ENCODE measurements at places on chromosomes 11 and 22. TPM values are rescaled to one million over a fixed set of nuclear protein-coding genes. Genes with fewer than 3 reads are reported as not detected.
A peak's percentile ranks its signal among the peaks of the same experiment; 100 is the strongest.

Gene SNX32
- 2.9 TPM for total RNA-seq

DNA sequence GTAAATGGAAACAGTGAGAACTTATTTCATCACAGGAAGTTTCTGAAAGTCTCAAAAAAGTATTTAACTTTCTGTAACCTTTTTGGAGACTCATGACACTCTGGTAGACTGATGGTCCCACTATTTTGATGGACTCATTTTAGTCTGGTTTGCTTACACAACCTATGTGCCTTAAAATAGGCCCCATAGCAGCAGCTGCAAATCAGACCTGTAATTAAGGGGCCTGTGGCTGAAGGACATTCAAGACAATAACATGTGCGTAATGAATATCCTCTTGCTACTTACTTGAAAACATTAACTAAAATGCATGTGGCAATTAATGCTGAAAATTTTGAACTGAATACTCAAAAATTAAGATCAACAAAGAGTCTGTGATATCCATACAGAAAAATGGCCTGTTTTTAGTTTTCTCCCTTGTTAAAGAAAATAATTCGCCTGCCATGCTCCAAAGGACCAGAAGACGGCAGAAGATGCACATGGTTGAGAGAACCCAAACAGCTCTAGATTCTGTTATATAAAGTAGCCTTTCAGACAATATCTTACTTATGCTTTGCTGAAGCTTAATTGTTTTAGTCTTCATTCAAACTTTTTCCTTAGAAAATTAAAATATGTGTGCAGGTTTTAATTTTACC lies 568.5 kb downstream of the KCNA4 start:
- no peaks in the 10 kb centered on the region for H3K36me3 ChIP-seq
- no peaks in the 10 kb centered on the region for H3K27me3 ChIP-seq
- H3K27ac ChIP-seq, result no peak overlapping the region
- H3K4me1 ChIP-seq, result no peaks in the 10 kb centered on the region

DNA sequence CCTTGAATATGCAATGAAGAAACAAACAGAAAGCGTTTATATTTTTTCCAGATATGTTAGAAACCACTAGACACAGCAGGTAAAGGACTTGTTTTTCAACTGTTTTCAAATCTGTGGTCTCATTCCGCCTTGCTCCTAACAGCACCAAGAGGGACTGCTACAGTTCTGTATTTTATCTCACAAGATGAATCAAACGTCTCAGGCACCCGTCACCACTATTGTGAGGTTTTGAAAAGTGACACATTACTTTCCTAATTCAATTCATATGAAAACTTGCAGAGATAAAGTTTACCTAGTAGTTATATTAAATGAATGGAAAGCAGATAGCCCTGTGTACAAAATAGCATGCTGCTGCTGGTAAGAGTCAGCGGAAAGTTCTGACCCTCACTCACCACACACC lies 386.3 kb downstream of the ETS1 start:
- H3K4me1 ChIP-seq, result peaks cover 29% of the 10 kb centered on the region
- H3K27me3 ChIP-seq, result no peaks in the 10 kb centered on the region
- H3K36me3 ChIP-seq, result no peaks in the 10 kb centered on the region
- no peak overlapping the region for H3K27ac ChIP-seq

- DNase-seq, result no peak
- no peaks in the 10 kb centered on the region for H3K27me3 ChIP-seq
- peak overlapping the region; percentile 76 for H3K4me3 ChIP-seq
- H3K27ac ChIP-seq, result peak overlapping the region; percentile 29
- H3K4me1 ChIP-seq, result peaks cover 18% of the 10 kb centered on the region
- no peaks in the 10 kb centered on the region for H3K36me3 ChIP-seq
Observed at GRCh38 chr11:75526192-75526541, 426 bp upstream of the GDPD5 start.

GRCh38 chr11:113613619-113614018 lies 92.5 kb downstream of the TMPRSS5 start:
- H3K27me3 ChIP-seq, result peaks cover 8% of the 10 kb centered on the region
- DNase-seq, result no peak
- no peak overlapping the region for H3K4me3 ChIP-seq
- H3K36me3 ChIP-seq, result no peaks in the 10 kb centered on the region
- H3K4me1 ChIP-seq, result no peaks in the 10 kb centered on the region
- H3K27ac ChIP-seq, result no peak overlapping the region

Gene OR51E2
- not detected for total RNA-seq

Data from activated CD4-positive, alpha-beta T cell treated with anti-CD3 and anti-CD28 coated beads for 36 hours (primary cell).